Suprapubic skin (tissue), 4 donors: ENCODE measurements at places on chromosomes 5 and 9. TPM values are rescaled to one million over a fixed set of nuclear protein-coding genes. Genes with fewer than 3 reads are reported as not detected.

DNA sequence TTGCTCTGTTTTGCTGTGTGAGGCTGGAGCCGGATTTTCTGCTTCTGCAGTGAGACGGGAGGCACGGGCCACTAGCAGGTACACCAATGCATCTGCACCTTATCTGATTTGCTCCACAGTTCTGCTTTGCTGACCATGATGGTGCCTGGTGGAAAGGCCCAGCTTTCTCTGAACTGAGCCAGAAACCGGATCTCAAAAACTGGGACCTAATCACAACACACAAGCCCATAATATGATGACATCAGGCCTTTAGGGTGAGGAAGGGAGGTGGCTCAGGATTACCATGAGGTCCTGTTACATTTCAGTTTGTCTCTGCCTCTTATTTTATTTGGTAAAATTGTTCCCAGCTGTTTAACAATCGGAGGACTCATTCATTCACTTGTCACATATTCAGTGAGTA is 49.8 kb downstream of the FGF1 start:
- no peaks in the 10 kb centered on the region for H3K36me3 ChIP-seq
- no peak overlapping the region for H3K4me3 ChIP-seq
- no peak for DNase-seq

DNA sequence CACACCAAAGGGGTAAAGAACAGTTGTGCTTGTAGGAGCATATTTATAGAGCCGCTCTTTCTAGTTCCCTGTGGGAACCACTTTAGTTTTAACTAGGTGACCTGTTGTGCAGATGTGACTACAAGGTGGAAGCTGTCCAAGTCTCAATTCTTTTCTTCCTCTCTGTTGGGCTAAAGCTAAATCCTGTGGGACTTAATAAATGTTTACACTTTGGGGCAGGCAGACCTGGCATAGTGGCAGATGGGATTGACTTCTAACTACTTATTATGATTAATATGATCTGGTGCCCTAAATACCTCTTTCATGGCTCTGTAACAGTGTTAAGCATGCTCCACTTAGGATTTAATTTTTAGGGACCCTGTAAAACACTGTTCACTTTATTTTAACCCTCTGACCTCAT is 265.3 kb downstream of the KCTD16 start:
- H3K4me3 ChIP-seq = no peak overlapping the region
- H3K36me3 ChIP-seq = no peaks in the 10 kb centered on the region
- no peak for DNase-seq
- H3K27ac ChIP-seq = no peak overlapping the region

- H3K4me3 ChIP-seq = no peak overlapping the region
- peaks cover 62% of the 10 kb centered on the region for H3K36me3 ChIP-seq
- no peak overlapping the region for H3K27ac ChIP-seq
- no peak for DNase-seq
Observed at GRCh38 chr5:177434942-177435738, 8.7 kb downstream of the GRK6 start.

DNA sequence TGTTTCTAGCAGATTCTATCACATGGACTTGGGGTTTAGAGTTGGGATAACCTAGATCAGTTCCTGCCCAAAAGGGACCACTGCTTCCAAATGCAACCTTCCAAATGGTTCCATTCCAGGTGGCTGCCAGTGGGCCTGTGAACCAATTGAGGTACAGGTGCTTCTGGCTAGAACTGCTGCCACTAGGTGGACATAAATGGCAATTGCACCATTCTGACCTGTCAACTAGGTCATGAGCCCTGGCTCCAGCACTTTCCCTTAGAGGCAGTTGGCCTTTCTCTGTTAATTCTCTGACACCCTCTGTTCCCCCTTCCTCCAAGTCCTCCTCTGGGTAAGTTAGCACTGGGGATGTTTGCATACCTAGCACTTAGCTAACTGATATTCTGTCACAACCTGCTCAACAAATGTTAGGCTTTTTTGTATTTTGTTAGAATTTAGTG is 16.6 kb upstream of the HEMGN start:
- no peak overlapping the region for H3K27ac ChIP-seq
- no peaks in the 10 kb centered on the region for H3K36me3 ChIP-seq
- H3K4me3 ChIP-seq = no peak overlapping the region
- peaks cover 8% of the 10 kb centered on the region for H3K27me3 ChIP-seq
- no peaks in the 10 kb centered on the region for H3K4me1 ChIP-seq

GRCh38 chr5:142095651-142096330 is 12.8 kb upstream of the NDFIP1 start:
- H3K27ac ChIP-seq = peak overlapping the region; percentile 12
- peaks cover 9% of the 10 kb centered on the region for H3K4me1 ChIP-seq
- H3K4me3 ChIP-seq = no peak overlapping the region
- no peaks in the 10 kb centered on the region for H3K36me3 ChIP-seq
- no peaks in the 10 kb centered on the region for H3K27me3 ChIP-seq
- no peak for DNase-seq

- DNase-seq = no peak
- no peak overlapping the region for H3K27ac ChIP-seq
- peaks cover 61% of the 10 kb centered on the region for H3K27me3 ChIP-seq
- no peak overlapping the region for H3K4me3 ChIP-seq
Observed at GRCh38 chr9:132116583-132116982, 36.9 kb upstream of the MED27 start.

GRCh38 chr5:136030956-136031611 is 2.3 kb downstream of the TGFBI start:
- H3K4me1 ChIP-seq = peaks cover 71% of the 10 kb centered on the region
- no peak overlapping the region for H3K27ac ChIP-seq
- no peak for DNase-seq
- H3K36me3 ChIP-seq = no peaks in the 10 kb centered on the region

GRCh38 chr5:55471468-55471867 is 63.3 kb downstream of the PLPP1 start:
- H3K4me1 ChIP-seq = no peaks in the 10 kb centered on the region
- H3K36me3 ChIP-seq = no peaks in the 10 kb centered on the region
- H3K27ac ChIP-seq = no peak overlapping the region
- H3K4me3 ChIP-seq = no peak overlapping the region
- H3K27me3 ChIP-seq = no peaks in the 10 kb centered on the region

DNA sequence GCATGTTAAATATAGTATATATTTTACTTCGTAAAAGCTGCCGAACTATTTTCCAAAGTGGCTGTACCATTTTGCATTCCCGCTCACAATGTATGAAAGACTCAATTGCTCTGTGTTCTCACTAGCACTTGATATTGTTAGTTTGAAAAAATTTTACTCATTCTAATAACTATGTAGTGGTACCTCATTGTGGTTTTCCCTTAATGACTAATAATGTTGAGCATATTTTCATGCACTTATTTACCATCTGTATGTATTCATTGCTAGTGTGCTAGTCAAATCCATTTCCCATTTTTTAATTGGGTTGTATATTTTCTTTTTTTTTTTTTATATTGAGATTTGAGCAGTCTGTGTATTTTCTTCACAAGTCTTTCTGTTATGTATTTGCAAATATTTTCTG is 58.4 kb downstream of the RANBP17 start:
- H3K36me3 ChIP-seq = no peaks in the 10 kb centered on the region
- no peak for DNase-seq
- H3K27ac ChIP-seq = no peak overlapping the region
- no peaks in the 10 kb centered on the region for H3K4me1 ChIP-seq
- no peaks in the 10 kb centered on the region for H3K27me3 ChIP-seq
- H3K4me3 ChIP-seq = no peak overlapping the region

DNA sequence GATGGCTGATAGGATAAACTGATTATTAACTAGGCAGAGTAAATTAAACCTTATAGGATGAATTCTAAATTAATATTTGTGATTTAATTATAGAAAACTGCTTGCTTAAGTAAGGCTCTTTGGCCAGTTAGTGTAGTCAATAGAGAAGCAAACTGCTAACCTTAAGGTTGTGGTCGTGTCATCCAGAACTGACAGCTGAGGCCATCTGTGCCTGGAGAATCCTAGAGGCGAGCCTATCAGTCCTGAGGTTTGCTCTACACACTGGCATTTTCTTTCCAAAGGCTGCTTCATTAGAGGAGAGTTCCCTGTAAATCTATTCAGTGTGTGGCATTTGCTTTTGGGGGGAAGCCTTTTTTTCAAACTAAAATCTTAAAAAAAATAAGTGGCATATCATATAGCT is 169.2 kb downstream of the MEF2C start:
- no peak overlapping the region for H3K27ac ChIP-seq
- no peaks in the 10 kb centered on the region for H3K27me3 ChIP-seq
- no peaks in the 10 kb centered on the region for H3K36me3 ChIP-seq
- H3K4me1 ChIP-seq = no peaks in the 10 kb centered on the region
- no peak for DNase-seq

- no peaks in the 10 kb centered on the region for H3K27me3 ChIP-seq
- peaks cover 75% of the 10 kb centered on the region for H3K4me1 ChIP-seq
- peak overlapping the region; percentile 89 for H3K27ac ChIP-seq
- no peak overlapping the region for H3K4me3 ChIP-seq
- no peaks in the 10 kb centered on the region for H3K36me3 ChIP-seq
Observed at GRCh38 chr9:696332-697323, 144.9 kb upstream of the DMRT1 start.

DNA sequence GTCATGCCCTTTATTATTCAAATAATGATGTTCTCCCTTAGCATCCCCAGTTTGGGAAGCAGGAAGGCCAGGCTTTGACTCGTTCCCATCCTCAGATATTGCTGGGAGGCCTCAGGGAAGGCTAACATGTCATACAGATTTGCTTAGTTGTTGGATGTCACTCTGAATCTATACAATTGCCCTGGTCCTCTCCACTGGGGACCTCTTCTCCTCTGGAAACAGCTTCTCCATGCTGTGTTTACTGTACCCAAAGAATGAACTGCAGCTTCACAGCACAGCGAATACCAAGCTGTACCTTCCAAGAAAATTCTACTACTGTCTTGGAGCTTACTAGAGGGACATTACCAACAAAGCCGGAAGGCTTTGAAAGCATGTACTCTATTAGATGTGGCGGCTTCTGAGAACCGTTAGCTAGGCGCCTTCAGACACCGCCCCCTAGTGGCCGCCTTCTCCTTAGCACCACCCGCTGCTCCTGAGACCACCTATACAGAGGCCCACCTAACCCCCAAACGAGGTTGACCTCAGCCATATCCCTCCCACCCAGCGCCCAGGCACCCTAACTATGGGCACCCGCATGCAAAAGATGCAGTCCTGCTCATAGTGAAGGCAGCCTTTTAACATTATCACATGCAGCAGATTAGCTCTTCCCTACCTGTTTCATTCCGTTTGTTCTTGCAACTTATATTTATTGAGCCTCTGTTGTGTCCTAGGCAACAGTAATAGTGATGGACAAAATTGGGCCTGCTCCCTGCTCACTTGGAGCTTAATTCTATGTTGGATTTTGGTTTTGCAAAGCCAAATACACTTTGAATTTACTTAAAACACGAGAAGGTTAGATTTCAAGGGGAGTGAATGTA is 34.9 kb upstream of the FOXI1 start:
- no peak overlapping the region for H3K27ac ChIP-seq
- H3K36me3 ChIP-seq = peaks cover 3% of the 10 kb centered on the region
- DNase-seq = peak; percentile 69
- H3K27me3 ChIP-seq = peaks cover 4% of the 10 kb centered on the region
- no peaks in the 10 kb centered on the region for H3K4me1 ChIP-seq

DNA sequence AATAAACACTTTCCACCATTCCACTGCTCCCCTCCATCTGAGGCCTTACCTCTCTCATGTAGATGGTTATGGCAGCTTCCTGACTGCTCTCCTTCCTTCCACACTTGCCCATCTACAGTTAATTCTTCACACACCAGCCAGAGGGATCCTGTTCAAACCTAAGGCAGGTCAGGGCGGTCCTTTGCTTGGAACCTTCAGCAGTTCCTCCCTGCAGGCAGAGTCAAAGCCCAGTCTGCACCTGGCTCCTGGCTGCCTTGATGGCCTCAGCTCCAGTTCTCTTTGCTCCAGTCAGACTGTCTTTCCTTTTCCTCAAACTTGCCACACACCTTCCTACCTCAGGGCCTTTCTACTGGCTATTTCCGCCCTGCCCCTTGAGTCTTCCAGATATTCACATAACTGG is 30.2 kb upstream of the NR3C1 start:
- DNase-seq = no peak
- peaks cover 11% of the 10 kb centered on the region for H3K4me1 ChIP-seq

DNA sequence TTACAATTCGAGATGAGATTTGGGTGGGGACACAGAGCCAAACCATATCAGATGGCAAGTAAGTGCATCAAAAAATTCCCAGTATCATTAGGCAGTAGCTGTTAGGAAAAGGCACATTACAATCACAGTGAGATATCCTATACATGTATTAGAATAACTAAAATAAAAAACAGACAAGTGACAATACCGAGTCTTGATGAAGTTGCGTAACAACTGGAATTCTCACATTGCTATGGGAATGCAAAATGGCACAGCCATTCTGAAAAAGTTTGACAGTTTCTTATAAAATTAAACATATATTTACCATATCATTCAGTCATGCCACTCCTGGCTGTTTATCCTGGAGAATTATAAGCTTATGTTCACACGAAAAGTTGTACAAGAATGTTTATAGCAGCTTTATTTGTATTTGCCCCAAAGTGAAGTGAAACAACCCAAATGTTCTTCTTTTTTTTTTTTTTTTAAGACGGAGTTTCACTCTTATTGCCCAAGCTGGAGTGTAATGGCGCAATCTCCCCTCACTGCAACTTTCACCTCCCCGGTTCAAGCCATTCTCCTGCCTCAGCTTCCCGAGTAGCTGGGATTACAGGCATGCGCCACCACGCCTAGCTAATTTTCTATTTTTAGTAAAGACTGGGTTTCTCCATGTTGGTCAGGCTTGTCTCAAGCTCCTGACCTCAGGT is 93.1 kb upstream of the TLE1 start:
- no peak overlapping the region for H3K27ac ChIP-seq
- H3K4me3 ChIP-seq = no peak overlapping the region

DNA sequence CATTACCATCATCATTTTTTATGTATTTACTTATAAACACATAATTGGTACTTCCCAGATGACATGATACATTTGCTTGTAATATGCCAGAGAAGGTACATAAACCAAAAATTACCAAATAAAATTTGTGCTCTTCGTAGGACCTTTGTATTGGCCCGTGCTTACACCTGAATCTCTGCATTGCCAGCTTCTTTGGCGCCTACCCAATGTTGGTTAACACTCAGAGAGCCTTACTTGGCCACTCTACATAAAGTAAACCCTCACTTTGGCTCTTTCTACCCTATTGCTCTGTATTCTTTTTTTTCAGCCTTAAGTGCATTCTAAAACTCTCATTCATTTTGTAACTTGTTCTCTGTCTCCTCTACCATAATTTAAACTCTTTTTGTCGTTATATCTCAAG is 148.1 kb upstream of the ZNF608 start:
- no peaks in the 10 kb centered on the region for H3K36me3 ChIP-seq
- no peak overlapping the region for H3K4me3 ChIP-seq
- no peak for DNase-seq
- no peak overlapping the region for H3K27ac ChIP-seq
- H3K27me3 ChIP-seq = no peaks in the 10 kb centered on the region

The C1QTNF2 gene
- 0.23 TPM for total RNA-seq

The IRX2 gene
- total RNA-seq = 38.1 TPM

The PCDHGB4 gene
- 4.1 TPM for total RNA-seq

The SPATA31C1 gene
- not detected for total RNA-seq

The CARD6 gene
- 6.5 TPM for total RNA-seq

The PPP3R2 gene
- total RNA-seq = not detected

The SAXO1 gene
- total RNA-seq = 0.05 TPM

The CATSPER3 gene
- 0.34 TPM for total RNA-seq

The GDNF gene
- total RNA-seq = 0.19 TPM
